ENCODE measurements at places on chromosomes 16 and 17.

DNA sequence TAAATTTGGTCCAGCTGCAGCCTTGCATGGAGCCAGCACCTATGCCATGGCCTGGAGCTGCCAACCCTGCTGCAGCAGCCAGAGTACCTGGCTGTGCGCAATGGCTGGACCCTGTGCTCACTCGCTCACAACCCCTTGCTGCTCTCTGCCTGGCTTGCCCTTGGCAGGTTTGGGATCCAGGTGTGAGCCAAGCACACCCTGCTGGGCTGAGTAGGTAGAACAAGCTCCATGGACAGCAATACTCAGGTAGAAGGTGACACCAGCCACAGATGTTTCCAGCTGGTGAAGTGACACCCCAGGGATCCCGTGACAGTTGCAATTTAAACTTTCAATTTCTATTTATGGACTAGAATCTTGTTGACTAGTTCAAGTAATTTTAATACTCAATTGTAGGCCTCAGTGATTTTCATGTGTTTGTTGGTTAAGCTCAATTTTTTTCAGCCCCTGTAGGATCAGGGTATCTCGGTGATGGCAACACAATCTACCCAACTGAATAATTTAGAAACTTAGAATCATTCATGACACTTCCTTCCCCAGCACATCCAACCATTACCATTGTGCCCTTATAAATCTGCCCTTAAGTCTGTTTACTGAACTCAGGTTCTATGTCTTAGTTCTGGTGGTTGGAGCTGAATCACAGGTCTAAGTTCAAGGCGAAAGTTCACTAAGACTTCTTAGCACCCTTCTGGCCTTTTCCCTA lies 480.0 kb downstream of the PMP22 start:
- DNase-seq, result no peak

DNA sequence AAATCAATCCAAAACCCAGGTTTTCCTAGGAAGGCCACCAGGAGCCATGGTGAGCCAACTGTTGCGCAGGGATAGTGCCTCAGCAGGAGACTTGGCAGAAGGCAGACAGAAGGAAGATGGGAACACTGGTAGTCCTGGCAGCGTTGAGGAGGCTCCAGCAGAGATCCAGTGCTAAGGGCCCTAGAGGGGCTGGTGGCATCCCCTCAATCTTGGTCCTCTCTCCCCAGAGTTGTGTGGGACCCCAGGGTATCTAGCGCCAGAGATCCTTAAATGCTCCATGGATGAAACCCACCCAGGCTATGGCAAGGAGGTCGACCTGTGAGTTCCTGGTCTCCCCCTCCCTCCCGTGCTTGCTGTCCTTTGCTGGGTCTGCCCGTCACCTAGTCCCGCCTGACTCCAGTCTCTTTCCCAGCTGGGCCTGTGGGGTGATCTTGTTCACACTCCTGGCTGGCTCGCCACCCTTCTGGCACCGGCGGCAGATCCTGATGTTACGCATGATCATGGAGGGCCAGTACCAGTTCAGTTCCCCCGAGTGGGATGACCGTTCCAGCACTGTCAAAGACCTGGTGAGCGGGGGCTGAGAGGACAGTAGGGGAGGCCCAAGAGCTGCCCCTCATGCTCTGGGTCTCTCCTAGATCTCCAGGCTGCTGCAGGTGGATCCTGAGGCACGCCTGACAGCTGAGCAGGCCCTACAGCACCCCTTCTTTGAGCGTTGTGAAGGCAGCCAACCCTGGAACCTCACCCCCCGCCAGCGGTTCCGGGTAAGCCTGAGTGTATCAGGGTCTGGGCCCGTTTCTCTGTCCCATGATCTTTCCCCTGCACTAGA lies 5.7 kb downstream of the CFAP119 start:
- no peak for DNase-seq

DNA sequence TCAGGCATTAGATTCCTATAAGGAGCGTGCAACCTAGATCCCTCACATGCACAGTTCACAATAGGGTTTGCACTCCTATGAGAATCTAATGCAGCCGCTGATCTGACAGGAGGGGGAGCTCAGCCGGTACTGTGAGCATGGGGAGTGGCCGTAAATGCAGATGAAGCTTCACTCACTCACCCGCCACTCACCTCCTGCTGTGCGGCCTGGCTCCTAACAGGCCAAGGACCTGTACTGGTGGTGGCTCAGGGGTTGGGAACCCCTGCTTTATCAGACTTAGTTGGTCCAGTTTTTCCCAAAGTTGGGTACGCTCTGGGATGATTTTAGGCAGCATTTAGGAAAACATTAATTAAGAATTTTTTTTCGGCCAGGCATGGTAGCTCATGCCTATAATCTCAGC lies 103.8 kb downstream of the MARF1 start:
- DNase-seq, result no peak

DNA sequence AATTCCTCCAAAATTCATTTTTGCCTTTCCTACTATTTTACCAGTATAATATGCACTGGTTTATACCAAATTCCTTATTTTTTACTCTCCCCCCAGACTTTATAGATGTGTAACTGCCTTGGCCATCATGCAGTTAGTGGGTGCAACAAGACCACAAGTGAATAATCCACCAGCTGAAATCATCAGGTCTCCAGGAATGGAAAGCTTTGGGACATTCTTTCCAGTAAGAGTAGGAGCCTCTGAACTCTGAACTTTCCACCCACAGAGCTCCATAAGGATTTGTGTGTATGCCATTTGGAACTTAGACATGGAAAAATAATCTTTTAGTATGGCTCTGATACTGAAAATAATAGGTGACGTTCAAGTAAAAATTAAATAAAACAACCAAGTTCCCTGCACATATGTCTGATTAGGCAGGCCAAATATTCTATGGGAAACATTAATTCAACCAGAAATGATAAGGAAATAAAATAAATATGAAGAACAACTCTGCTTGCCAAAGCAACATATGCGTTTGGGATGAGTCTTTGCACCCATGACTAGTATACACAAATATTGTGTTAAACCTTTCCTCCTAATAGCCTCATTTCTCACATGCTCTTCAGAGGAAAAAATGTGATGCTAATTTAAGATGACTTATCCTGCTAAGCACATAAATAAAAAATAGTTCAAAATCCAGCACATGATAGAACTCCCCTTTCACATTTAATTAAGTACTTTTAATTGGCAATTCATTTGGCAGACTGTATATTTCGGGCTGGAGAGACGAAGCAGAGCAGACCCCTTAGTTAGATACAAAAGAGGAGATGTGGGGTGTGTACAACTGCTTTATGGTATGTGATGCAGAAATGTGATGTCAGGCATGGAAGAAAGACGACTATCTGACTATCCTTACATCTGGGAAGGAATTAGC lies 11.6 kb upstream of the LYRM9 start:
- no peak for DNase-seq

- DNase-seq, result no peak
Measured at GRCh38 chr16:55605754-55606336, 39.4 kb downstream of the CAPNS2 start.

DNA sequence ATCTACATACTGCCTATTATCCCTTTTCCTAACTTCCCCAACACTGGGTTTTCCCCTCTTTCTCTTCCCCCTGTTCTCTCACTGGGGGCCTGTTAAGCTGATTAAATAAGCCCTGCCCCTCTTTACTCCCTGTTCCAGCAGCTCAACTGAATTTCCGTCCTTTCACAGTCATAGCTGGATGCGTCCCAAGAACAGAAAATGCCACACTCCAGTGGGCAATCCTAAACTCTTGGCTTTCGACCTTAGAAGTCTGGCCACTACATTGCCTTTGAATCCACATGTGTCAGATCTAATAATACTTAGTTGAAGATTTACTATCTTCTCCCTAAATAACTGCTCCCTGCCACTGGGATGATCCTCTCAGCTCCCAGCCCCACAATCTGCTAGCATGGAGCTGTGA lies 34.5 kb downstream of the KCNJ16 start:
- no peak for DNase-seq

DNA sequence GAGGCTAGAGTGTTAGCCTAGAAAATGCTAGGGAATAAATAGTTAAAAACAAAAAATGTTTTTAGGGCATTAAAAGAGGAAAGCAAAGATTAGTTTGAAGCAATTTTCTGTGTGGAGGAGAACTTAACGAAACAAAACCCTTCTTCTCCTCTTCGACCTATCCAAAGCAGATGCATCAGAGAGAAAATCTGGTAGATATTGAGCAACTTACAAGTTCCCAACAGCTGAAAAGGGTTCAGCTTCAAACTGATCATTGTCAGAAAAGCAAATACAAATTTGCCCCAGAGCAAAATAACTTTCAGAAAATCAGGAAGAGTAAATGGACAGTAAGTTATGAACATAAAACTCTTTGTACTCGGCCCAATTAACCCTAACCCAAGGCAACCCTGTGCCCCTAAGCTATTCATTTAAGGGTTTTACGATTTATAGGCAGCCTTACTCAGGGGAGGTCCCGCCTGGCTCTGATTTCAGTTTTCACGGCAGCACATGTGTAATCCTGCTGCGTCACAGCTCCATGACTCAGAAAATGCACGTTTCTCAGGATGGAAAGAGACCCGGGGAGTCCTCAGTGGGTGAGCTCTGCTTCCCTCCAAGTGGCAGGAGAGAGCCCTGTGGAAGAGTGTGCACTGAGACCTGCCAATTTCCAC lies 405.7 kb upstream of the SALL1 start:
- no peak for DNase-seq

- DNase-seq, result no peak
Measured at GRCh38 chr17:50771991-50772785, 4.9 kb upstream of the ANKRD40CL start.

DNA sequence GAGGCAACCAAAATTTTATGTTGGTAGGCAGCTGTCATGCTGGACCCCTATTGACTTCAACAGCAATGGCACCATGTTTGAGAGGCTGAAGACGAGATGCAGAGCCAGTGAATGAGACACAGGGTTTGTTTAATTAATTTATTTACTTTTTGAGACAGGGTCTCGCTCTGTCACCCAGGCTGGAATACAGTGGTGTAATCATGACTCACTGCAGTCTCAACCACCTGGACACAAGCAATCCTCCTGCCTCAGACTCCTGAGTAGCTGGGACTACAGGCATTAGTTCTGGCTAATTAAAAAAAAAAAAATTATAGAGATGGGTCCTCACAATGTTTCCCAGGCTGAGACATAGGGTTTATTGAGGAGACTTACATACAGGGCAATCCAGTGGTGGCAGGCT lies 36.2 kb upstream of the PPM1D start:
- no peak for DNase-seq

GRCh38 chr16:88477631-88478519 lies 24.8 kb downstream of the ZFPM1 start:
- no peak for DNase-seq

Data from testis (tissue), 5 donors.